Hepatocyte (in vitro differentiated cells): ENCODE measurements at places on chromosomes 1 and 21. TPM values are rescaled to one million over a fixed set of nuclear protein-coding genes. Genes with fewer than 3 reads are reported as not detected.
A peak's percentile ranks its signal among the peaks of the same experiment; 100 is the strongest.

The ADIPOR1 gene
- 75.7 and 103 TPM in 2 replicates for total RNA-seq

The TRIM17 gene
- 2.1 and 2.4 TPM in 2 replicates for total RNA-seq

The PRR9 gene
- total RNA-seq, result not detected in 2 replicates

The FCRLB gene
- 0.23 and 0.76 TPM in 2 replicates for total RNA-seq

The ADAMTS1 gene
- 110 and 113 TPM in 2 replicates for total RNA-seq

The NECAP2 gene
- total RNA-seq, result 51.8 and 55.2 TPM in 2 replicates

DNA sequence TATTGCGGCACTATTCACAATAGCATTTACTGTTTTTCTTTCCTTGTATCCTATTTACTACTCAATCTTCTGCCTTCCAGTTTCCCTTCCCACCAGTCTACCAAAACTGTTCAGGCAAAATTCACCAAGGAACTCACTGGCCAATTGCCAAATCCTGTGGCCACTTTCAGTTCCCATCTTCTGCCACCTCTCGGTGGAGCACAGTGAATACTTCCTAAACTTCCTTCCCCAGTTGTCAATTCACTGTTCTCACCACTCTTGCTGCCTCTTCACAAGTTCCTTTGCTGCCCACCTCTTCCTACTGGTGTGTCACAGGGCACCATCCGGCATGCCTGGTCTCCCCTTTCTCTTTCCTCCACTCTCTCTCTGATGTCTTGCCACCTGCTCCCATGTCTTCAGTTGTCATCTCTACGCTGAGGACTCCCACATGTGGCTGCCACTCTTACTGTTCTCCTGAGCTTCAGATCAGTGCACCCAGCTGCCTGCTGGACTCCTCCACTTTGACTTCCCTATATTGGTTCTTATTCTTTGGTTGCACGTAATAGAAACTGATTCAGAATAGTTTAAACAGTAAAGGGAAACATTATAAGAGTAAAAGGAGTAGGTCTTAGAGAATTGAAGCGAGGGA is 114.4 kb downstream of the PIK3R3 start:
- no peaks in the 10 kb centered on the region for H3K36me3 ChIP-seq
- no peaks in the 10 kb centered on the region for H3K27me3 ChIP-seq
- no peaks in the 10 kb centered on the region for H3K4me1 ChIP-seq
- no peak overlapping the region for H3K4me3 ChIP-seq

- H3K27me3 ChIP-seq, result no peaks in the 10 kb centered on the region
- H3K4me1 ChIP-seq, result no peaks in the 10 kb centered on the region
- H3K36me3 ChIP-seq, result no peaks in the 10 kb centered on the region
- no peak overlapping the region for H3K4me3 ChIP-seq
- DNase-seq, result peak; percentile 31
These were observed 89.5 kb upstream of the PGBD5 start for GRCh38 chr1:230515451-230516145.

DNA sequence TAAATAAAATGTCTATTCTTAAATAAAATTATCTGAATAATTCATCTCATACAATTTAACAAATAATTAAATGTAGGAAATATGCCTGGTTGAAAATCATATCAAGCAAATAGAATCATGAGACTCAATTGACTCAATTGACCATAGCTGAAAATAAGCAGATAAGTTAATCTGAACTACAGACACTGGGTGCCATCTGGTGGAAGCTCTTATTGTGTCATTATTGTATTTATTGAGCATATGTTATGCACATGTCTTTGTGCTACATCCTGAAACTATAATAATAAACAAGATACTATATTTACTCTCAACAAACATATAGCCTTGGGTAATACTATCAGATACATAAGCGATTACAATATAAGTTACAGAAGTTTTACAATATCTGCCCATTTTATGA is 41.0 kb downstream of the BRINP3 start:
- H3K4me1 ChIP-seq, result no peaks in the 10 kb centered on the region
- no peak overlapping the region for H3K4me3 ChIP-seq
- DNase-seq, result no peak

DNA sequence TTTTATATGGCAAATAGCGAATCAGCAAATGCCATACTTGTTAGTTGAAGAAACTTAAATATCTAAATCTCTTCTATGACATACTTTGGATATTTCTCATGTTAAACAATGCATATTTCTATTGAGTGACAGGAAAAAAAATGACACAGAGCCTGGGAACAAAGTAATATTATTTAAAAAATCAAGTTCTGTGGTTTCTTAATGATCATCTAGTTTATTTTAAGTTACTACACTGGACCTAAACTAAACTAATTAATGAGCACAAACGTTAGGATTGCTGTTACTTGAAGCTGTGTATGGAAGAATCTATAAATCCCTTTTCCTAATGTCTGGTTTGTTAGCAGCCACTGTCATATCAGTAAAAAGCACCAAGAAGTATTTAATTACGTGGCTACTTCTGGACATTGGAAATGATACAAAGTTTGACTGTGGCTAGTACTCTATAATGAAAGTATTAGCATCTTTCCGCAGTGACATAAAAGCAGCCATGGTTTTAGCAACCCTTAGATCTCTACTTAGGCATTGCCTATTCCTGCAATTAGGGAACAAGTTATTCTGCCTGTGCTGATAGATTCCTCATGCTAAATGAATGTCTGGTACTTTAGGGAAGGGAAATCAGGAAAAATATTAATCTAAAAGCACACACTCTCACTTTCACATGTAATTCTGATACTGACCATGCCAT is 981.7 kb upstream of the B3GALT2 start:
- no peaks in the 10 kb centered on the region for H3K36me3 ChIP-seq
- H3K27ac ChIP-seq, result no peak overlapping the region
- H3K27me3 ChIP-seq, result no peaks in the 10 kb centered on the region

DNA sequence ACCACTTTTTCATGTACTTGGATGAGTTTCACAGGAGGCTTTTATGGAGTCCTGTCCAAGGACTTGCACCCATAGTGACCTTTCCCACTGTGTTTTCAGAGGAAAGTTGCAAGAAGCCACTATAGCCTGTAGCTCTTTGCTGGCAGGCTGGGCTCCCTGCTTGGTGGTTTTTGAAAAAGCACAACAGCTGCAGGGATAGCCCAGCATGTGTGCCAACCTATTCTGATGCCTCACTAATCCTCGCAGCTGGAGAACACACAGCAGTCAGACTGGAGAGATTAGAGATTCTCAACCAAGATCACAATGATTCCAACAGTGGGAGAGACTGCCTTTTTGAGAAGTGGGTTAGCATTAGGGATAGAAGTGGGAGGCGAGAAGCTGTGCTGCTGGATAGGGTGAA is 24.1 kb upstream of the ARHGEF11 start:
- H3K4me3 ChIP-seq, result no peak overlapping the region
- H3K27me3 ChIP-seq, result peaks cover 4% of the 10 kb centered on the region
- no peaks in the 10 kb centered on the region for H3K36me3 ChIP-seq
- H3K4me1 ChIP-seq, result no peaks in the 10 kb centered on the region
- no peak for DNase-seq
- H3K27ac ChIP-seq, result no peak overlapping the region

DNA sequence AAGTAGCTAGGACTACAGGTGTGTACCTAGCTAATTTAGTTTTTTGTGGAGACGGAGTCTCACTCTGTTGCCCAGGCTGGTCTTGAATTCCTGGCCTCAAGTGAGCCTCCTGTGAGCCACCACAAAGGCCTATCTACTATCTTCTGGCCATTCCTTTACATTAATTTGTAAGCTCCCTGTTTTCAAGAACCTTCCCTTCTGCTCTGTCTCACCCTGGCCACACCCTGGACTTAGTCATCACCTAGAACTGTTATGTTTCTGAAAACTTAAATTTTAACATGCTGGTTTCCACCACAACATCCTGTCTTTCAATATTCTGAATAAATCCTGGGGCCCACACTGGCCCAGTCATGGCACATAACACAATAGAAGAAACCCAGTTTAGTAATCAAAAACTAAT is 4.9 kb upstream of the B4GALT3 start:
- no peaks in the 10 kb centered on the region for H3K4me1 ChIP-seq
- DNase-seq, result no peak
- no peaks in the 10 kb centered on the region for H3K27me3 ChIP-seq
- H3K27ac ChIP-seq, result no peak overlapping the region

- no peaks in the 10 kb centered on the region for H3K27me3 ChIP-seq
- peak overlapping the region; percentile 5 for H3K27ac ChIP-seq
- H3K36me3 ChIP-seq, result no peaks in the 10 kb centered on the region
These were observed 88.8 kb downstream of the CDC7 start for GRCh38 chr1:91589437-91589836.

- peak overlapping the region; percentile 62 for H3K27ac ChIP-seq
- no peak overlapping the region for H3K4me3 ChIP-seq
- H3K36me3 ChIP-seq, result no peaks in the 10 kb centered on the region
- H3K27me3 ChIP-seq, result no peaks in the 10 kb centered on the region
- H3K4me1 ChIP-seq, result peaks cover 9% of the 10 kb centered on the region
- DNase-seq, result no peak
These were observed 79.5 kb downstream of the NR5A2 start for GRCh38 chr1:200107004-200107470.

DNA sequence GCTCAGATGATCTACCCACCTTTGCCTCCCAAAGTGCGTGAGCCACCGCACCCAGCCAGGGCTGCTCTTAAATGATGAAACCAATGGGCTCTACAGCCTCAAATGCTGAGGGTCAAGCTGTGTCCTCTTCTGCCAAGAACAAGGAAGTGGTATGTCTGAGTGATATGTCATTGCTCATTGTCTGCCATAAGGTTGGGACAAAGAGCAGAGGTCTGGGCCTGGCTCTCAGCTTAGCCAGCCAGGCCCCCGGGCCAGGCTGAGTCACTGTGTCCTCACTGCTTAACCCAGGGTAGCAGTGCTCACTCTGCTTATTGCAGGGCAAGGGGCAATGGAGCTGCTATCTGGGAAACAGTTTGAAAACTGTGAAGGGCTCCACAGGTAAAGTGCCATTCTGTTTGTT is 8.3 kb upstream of the ETS2 start:
- H3K4me3 ChIP-seq, result no peak overlapping the region
- peak; percentile 87 for DNase-seq
- H3K27me3 ChIP-seq, result no peaks in the 10 kb centered on the region
- H3K36me3 ChIP-seq, result no peaks in the 10 kb centered on the region
- peaks cover 33% of the 10 kb centered on the region for H3K4me1 ChIP-seq
- H3K27ac ChIP-seq, result peak overlapping the region; percentile 94

GRCh38 chr1:246281639-246282038 is 225.4 kb downstream of the SMYD3 start:
- peaks cover 15% of the 10 kb centered on the region for H3K4me1 ChIP-seq
- H3K36me3 ChIP-seq, result no peaks in the 10 kb centered on the region
- no peaks in the 10 kb centered on the region for H3K27me3 ChIP-seq
- H3K4me3 ChIP-seq, result no peak overlapping the region
- no peak for DNase-seq
- H3K27ac ChIP-seq, result peak overlapping the region; percentile 40

DNA sequence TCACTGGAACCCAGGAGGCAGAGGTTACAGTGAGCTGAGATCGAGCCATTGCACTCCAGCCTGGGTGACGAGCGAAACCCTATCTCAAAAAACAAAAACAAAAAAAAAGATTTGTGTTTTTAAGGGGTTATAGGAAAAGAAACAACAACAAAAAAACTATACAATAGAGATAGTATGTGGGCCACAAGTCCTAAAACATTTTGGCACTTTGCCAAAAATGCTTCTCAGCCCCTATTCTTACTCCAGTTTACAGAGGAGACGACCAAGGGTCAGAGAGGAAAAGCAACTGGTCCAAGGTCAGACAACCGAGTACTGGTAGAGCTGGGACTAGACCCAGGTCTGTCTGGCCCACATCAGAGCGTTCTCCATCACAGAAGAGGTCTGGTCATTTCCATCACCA is 3.0 kb downstream of the FBXO44 start:
- no peak for DNase-seq
- H3K4me1 ChIP-seq, result peaks cover 7% of the 10 kb centered on the region
- H3K27me3 ChIP-seq, result no peaks in the 10 kb centered on the region
- no peak overlapping the region for H3K4me3 ChIP-seq

GRCh38 chr1:95982711-95983110 is 738.9 kb upstream of the PTBP2 start:
- H3K27me3 ChIP-seq, result no peaks in the 10 kb centered on the region
- no peaks in the 10 kb centered on the region for H3K36me3 ChIP-seq
- DNase-seq, result no peak
- no peak overlapping the region for H3K27ac ChIP-seq

DNA sequence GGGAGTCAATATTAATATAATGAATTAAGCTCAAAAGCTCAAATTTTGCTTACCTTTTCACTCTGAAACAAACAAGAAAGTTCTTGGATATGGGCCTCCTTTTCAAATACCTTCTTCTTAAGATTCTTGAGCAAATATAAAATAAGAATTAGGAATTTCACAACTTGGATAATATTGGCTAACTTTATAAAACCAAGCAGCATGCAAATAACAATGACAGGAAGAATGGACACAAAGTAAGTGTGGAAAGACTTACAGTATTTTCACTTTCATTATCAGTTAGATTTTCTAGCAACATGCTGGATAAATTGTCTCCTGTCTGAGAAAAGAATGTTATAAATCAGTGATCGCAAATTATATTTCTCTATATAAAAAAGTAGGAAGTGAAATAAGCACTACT is 13.2 kb downstream of the ODF2L start:
- H3K4me1 ChIP-seq, result no peaks in the 10 kb centered on the region
- no peak overlapping the region for H3K4me3 ChIP-seq
- DNase-seq, result no peak
- no peaks in the 10 kb centered on the region for H3K36me3 ChIP-seq
- H3K27ac ChIP-seq, result no peak overlapping the region
- no peaks in the 10 kb centered on the region for H3K27me3 ChIP-seq

GRCh38 chr1:231193710-231194340 is 32.0 kb downstream of the TRIM67 start:
- no peak for DNase-seq
- H3K4me3 ChIP-seq, result no peak overlapping the region
- no peaks in the 10 kb centered on the region for H3K4me1 ChIP-seq
- H3K27me3 ChIP-seq, result no peaks in the 10 kb centered on the region
- no peak overlapping the region for H3K27ac ChIP-seq

DNA sequence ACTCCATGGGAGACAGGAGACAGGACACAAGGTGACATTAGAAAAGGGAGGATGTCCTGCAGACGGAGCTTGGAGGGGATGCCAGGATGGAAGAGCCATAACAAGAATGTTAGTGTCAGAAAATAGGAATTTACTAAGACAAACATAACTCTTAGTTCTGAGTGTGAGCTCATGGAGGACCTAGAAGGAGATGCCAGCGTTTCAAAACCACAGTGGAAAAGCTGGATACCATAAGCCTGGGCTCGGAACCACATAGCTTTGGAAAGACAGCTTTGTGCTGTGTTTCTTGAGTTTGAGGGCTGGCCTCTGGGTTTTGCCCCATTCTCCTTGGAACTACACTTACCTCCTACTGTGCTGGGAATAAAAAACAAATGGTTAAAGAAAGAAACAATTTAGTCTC is 128.4 kb downstream of the S1PR1 start:
- no peak overlapping the region for H3K4me3 ChIP-seq
- peaks cover 5% of the 10 kb centered on the region for H3K4me1 ChIP-seq
- no peaks in the 10 kb centered on the region for H3K36me3 ChIP-seq

- peaks cover 4% of the 10 kb centered on the region for H3K4me1 ChIP-seq
- no peaks in the 10 kb centered on the region for H3K27me3 ChIP-seq
- no peaks in the 10 kb centered on the region for H3K36me3 ChIP-seq
- H3K4me3 ChIP-seq, result no peak overlapping the region
- no peak overlapping the region for H3K27ac ChIP-seq
- DNase-seq, result no peak
These were observed 27.5 kb upstream of the RASAL2 start for GRCh38 chr1:178066296-178066907.

GRCh38 chr1:59116920-59117542 is 179.9 kb upstream of the FGGY start:
- no peaks in the 10 kb centered on the region for H3K27me3 ChIP-seq
- no peaks in the 10 kb centered on the region for H3K36me3 ChIP-seq
- no peak for DNase-seq
- H3K4me3 ChIP-seq, result no peak overlapping the region

GRCh38 chr1:171055966-171056643 is 34.6 kb upstream of the FMO3 start:
- H3K4me3 ChIP-seq, result no peak overlapping the region
- no peaks in the 10 kb centered on the region for H3K27me3 ChIP-seq
- DNase-seq, result no peak
- no peaks in the 10 kb centered on the region for H3K36me3 ChIP-seq
- H3K4me1 ChIP-seq, result no peaks in the 10 kb centered on the region
- no peak overlapping the region for H3K27ac ChIP-seq
